ENCODE measurements at places on chromosomes 12 and 14.
A peak's percentile ranks its signal among the peaks of the same experiment; 100 is the strongest.

DNA sequence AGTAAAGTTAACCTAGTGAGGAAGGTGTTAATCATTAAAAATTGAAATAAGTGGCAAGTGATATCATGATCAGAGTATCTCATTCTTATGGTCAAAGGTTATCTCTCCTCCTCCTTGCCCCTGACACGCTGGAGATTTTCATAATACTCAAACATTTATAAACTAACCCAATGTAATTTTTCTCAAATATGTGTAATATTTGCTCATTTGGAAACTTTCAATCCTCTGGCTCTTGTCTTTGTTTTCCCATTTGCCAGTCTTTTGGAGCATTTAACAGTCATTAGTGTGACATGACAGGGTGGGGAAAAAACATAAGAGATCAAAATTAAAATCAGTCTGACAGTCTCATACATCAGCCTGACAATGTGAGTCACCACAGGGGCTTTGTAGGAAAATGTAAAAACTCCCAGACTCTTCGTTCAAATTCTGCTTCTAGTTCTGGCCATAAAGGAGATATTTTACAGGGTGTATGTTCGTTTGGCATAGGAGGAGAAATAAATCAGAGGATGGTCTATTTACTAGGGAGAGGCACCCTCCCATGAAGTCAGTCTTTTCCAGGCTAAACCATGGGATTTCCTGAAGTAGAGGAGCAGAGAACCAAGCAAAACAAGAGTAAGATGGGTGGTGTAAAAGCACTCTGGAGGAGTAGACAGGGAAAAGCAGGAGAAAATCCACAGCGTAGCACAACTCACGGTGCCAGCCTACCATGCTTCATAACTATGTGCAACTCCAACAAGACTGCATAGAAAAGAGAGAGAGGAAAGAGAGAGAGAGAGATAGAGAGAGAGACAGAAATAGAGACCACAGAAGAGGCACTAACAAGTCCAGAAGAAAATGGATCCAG lies 369.2 kb upstream of the PDE3A start:
- no peak for DNase-seq

DNA sequence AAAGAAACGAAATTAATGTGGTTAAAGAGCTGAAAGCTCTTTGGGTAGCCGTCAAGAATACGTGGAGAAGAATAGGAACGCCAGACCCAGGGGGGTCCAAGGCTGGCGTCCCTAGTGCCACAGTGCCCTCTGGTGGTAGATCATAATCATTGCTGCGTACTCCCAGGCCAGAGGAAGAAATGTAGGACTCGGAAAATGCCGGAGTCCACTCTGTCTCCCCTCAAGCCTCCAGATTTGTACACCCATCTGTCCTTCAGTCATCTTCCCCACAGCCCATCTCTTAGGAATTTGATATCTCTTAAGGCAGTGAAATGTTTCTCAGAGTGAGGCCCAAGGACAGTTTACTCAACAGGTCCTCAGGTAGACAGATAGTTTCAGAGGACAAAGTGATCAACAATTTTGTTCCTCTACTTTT lies 25.4 kb upstream of the PLEKHG6 start:
- DNase-seq: peak; percentile 42

DNA sequence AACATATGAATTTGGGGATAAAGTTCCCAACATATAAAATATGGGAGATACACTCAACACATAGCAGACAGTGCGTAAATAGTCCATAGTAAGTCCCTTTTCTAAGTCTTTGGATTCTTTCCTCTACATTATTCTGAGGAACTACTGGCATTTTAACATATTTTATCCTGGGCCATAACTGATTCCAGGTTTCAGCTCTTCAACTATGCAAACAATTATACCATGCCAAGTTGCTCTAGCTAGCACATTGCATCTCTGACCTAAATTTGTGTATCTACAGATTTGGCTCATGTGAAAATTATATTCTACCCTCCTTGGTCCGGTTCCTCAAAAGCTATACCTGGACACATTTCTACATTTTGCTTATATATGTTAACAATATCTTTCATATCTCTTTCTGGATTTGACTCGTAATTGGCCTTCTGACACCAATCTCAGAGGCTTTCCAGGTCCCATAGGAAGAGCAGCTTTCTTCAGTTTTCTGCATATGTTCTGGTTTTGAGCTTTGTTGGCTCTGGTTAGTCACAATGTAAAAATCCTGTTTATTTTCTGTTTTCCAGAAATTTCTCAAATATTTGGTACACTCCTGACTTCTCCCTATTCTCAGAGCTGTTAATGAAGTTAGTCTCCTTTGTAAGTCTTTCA lies 305.4 kb downstream of the BMP4 start:
- no peak for DNase-seq

DNA sequence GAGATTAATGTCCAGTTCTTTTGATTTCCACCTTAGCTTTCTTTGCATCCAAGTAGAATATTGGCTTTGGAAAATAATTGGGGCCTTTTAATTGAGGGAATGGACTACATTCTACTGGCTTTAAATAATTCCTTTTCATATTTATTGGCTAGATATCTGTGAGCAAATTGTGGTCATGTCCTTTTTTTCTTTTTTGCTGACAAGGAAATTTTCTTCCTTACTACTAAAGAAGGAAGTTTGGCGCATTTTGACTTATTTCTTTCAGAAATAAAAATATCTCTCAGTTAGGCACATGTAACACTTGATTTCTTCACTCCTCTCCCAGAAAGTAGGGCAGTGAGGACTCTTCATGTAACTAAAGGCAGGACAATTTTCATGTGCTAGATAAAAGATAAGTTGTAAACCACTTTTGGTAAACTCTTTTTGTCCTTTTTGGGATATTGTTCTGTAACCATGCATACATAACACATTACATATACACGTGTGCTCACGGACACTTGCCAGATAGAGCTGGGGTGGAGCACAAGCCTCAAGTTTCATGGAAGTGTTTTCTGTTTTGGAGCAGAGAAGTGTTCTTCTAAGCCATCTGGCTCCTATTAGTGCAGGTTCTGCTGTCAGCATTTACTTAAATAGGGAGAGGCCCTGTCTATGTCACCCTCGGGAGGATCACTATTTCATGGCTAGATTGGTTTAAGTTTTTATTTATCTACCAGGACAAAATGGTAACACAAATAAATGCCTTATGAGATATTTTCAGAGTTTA lies 85.1 kb upstream of the LRIG3 start:
- DNase-seq: no peak

DNA sequence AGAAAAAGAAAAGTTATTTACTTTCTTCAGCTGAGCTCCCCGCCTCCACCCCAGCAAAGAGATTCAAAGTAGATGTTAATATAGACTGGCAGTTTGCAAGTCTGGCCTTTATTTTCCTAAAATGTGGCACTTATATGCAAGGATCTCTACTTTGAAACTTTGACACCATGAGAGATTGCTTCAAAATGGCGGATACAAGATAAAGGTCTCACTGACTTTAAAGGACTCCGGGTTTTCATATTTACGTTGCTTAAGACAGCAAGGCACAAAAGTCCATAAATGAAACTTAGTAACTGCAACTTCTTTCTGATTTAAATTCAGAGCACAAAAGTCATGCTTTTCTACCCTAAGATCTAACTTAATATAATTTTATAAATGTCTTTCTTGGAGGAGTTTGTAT lies 3.5 kb downstream of the OTX2 start:
- no peak for DNase-seq

- no peak for DNase-seq
These were observed 64.8 kb downstream of the HECTD4 start for GRCh38 chr12:112317481-112317880.

- no peak for DNase-seq
These were observed 9.6 kb upstream of the FLVCR2 start for GRCh38 chr14:75568791-75569190.

DNA sequence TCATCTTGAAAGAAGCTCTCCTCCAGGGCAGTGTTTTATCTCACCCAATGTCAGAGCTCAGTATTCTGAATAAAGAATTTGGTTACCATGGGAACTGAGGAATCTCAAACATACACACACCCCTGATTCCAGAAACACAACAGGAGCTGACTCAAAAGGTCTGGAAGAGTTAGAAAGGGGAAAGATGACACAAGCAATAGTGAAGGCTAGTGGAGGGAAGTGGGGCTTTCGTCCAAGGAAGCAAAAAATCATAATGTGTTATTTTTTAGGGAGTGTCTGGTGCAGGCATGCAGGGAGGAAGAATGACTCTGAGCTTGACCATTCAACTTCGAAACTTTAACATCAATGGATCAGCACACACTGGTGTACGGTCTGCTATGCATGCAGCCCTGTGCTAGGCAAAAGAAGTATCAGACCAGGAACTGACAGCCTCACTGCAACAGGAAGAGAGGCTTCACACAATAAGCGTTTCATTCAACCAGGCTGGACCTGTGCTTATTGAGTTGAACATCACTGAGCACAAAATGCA lies 20.3 kb downstream of the HEBP1 start:
- no peak for DNase-seq

- DNase-seq: no peak
These were observed 84.4 kb downstream of the NINJ2 start for GRCh38 chr12:578748-579419.

GRCh38 chr12:104022786-104023185 lies 27.2 kb downstream of the GLT8D2 start:
- DNase-seq: no peak

DNA sequence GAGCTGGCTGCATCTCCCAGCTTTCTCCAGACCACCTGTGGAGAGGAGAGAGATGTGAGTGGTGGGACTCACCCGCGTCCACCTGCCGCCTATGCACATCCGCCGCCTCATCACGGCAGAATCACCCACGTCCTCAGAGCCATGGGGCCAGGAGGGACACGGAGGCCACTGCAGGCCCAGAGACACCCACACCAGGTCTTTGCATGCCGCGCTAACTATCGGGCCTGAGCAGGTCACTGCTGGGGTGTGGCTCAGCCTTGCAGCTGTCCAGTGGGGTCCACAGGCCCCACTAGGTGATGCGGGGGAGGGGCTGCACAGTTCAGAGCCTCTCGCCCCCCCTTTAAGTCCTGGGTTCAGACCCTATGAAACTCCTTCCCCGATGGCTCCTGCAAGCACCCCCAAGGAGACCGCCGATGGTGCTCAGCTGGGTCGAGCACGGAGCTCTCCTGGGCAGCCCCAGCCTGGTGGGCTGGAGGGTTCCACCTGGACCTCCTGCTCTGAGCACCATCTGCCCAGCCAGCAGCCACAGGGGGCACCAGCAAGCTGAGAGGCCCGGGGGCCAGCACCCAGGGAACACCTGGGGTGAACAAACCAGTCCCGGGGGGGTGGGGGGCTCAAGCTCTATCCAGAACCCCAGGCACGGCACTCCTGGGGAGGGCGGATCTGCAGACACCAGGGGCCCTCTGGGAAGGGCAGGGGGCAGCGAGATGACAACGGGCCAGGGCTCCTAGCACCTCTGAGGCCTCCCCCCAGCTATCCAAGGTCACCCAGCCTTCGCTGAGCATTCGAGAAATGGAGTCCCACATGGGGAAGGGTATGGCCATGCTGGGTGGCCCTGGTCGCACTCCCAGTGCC lies 34.3 kb downstream of the CCNK start:
- DNase-seq: no peak

- DNase-seq: no peak
These were observed 9.4 kb upstream of the ARID2 start for GRCh38 chr12:45720069-45720468.

GRCh38 chr12:47111854-47112253 lies 32.1 kb upstream of the AMIGO2 start:
- DNase-seq: no peak

GRCh38 chr14:57714487-57714931 lies 151.4 kb downstream of the SLC35F4 start:
- no peak for DNase-seq

- DNase-seq: no peak
These were observed 571.9 kb downstream of the VRK1 start for GRCh38 chr14:97368900-97369564.

GRCh38 chr12:51504851-51505250 lies 80.2 kb downstream of the SLC4A8 start:
- no peak for DNase-seq
